Smooth muscle cell of the brain vasculature (primary cell): ENCODE measurements at places on chromosomes 3 and 15.
A peak's percentile ranks its signal among the peaks of the same experiment; 100 is the strongest.

DNA sequence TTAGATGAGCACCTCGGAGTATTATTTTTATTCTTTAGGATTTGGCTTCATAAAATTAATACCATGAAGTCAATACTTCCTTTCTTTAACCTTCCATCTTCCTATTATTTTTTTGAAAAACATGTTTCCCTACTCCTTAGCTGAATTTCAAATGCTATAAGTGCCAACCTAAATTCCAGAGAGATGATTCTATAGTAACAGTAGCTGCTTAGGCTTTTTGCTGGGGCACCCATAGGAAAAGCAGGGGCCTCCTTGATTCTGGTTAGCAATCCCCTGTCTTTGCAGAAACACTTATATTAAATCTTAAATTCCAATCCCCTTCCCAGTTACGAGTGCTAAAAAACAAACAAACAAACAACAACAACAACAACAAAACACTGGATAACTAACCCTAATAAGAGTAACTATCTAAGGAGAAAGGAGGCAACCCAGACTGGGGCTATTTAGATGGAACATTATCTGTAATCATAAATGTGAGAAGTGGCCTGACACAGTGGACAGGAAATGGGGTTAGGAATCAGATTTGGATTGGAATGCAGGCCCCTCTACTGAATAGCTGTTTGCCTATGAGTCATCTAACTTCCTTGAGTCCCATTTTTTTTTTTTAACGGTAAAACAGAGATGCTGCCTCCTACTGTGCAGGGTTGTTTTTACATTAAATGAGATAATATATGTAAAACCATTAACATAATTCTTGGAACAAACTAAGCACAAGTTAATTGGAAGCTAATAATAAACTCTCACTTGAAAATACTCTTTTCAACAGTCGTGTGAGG lies 148.1 kb downstream of the WDR72 start:
- no peak for DNase-seq

GRCh38 chr15:65863106-65863505 lies 6.2 kb upstream of the RAB11A start:
- no peak for DNase-seq

DNA sequence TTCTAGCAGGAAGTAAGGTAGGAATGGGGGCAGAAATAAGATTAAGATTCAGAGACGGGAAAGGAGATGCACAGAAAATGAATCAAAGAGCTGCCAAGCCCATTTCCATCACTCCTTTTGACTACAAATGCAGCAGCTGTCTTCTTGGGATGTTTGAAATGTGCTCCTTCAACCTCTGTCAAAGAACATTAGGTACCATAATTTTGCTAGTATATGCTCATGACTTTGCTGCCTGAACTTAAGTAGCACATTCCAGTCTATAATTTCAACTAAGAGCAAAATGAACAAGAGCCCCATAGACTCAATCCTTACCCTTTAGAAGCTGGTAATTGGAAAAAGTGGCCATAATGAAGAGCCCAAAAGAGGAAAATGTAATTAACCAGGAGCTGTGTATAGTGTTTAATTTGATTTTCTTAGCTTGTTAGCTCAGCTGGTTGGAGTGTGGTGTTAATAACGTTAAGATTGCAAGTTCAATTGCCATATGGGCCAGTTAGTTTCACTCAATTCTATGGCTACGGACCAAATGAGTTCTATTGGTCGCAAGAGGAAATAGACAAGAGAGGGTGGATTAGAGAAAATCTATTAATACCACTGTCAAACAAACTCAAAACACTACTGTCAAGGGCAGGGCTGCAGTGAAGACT lies 349.9 kb downstream of the ZBBX start:
- no peak for DNase-seq

- DNase-seq, result no peak
These were observed at the start of gene CHST2 for GRCh38 chr3:143119009-143119914. TSS of gene CHST2 (plus strand) at chr3:143119771. CDS start at chr3:143120817, 1,046 bp downstream.

- no peak for DNase-seq
These were observed 179.7 kb upstream of the ROBO1 start for GRCh38 chr3:79947469-79947868.

DNA sequence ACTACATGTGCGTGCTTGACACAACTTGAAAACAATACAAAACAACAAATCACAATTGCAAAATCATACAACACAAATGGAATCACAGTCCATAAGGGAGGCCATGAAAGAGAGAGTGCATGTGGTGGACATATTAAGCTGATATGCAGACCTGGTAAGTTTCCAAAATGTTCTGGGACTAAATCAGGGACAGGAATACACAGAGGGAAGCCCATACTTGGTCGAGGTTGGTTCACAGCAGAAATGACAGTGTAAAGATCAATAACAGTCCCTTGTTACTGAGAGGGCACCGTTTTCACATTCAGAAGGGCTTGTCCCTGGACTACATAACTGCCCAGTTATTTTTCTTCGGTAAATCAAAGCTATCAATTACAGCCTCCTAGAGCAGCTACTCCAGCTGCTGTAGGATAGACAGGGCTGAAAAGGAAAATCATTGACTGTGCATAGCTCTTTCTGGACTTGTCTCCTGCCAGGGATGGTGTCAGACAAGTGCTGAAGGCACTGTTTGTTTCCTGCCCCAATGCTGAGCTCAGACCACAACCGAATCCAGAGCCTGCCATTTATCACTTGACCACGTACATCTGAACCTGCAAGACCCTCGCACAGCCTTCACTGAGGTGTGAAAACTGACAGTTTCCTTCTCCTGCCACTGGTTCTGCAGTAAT lies 79.5 kb upstream of the KCNMB2 start:
- DNase-seq, result no peak

GRCh38 chr3:53154881-53155285 lies 6.1 kb upstream of the PRKCD start:
- no peak for DNase-seq

DNA sequence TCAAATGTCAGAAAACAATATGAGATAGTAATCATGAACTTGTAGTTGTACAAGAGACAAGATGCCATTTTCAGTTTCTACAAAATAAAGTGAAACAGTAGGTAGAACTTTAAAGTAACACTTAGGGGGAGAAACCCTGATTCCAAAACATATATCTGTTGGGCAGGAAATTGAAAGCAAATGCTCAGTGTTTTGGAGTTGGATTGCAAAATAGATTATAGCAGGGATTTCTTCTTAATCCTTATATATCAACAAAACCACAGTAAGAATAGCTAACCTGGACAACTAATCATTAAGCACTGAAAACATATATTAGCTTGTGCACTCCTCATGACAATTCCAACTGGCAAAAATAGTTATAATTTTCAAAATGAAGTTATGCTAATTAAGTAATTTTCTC lies 46.9 kb downstream of the COMMD2 start:
- no peak for DNase-seq

GRCh38 chr3:16266714-16267113 lies 1.7 kb downstream of the OXNAD1 start:
- no peak for DNase-seq

DNA sequence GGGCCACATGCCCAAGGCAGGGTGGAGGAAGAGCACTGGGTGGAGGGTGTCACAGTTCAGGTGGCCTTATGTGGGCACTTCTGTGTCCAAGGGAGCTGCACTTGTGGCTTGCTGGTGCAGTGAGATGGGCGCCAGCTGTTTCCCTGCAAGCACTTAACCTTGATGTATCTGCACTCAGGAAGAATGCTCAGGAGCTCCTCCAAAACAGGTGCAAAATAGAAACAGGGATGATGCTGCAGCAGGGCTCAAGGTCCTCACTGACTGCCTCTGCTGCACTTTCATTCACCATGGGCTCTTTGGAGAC lies 151.3 kb downstream of the CADPS start:
- no peak for DNase-seq

GRCh38 chr3:195877767-195878423 lies 30.5 kb downstream of the TNK2 start:
- DNase-seq, result no peak

- no peak for DNase-seq
These were observed 19.9 kb downstream of the COL8A1 start for GRCh38 chr3:99658274-99658673.

DNA sequence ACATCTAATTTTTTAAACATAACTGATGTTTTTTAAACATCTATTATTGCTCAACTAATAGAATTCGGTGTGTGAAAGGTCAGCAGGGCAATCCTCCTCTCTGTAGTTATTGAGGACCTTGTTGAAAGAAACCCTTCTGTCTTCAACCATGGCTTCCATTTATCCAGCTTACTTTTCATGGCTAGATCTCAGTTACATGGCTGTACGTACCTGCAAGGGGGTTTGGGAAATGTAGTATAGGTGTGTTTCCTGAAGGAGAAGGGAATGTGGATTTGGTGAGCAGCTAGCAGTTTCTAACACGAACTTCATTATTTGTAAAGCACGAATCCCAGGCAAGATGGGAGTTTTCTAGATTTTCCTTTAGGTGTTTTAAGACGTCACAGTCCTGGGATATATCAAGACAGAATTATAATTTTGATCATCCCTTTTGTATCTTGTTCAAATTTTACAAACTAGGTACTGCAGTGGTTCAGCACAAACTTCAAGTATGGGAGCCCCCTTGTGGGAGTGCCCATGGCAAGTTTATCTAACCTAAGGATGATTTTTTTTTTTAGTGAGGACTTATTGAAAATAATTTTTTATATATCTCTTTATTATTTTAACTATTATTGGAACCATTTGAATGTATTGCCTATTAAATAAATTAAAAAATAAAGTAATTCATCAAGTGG lies 41.6 kb downstream of the FBXL2 start:
- no peak for DNase-seq

DNA sequence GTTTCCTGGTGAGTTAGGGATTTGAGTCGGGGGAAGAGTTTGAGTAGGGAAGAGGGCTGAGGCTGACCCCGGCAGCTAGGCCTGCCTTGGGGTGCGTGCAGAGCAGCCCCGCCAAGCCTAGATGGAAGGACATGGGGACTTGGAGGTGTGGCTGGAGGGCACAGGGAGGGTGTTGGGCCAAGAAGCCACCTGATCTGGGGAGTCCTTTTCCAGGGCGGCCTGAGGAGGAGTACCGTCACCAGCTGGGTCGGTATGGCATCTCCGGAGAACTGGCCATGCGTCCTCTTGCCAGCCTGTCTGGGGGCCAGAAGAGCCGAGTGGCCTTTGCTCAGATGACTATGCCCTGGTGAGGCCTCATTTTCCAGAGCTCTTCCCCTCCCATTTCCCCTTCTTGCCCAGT lies 6.9 kb downstream of the ABCF3 start:
- DNase-seq, result no peak

- DNase-seq, result no peak
These were observed 8.6 kb downstream of the GABRR3 start for GRCh38 chr3:98026425-98027084.

DNA sequence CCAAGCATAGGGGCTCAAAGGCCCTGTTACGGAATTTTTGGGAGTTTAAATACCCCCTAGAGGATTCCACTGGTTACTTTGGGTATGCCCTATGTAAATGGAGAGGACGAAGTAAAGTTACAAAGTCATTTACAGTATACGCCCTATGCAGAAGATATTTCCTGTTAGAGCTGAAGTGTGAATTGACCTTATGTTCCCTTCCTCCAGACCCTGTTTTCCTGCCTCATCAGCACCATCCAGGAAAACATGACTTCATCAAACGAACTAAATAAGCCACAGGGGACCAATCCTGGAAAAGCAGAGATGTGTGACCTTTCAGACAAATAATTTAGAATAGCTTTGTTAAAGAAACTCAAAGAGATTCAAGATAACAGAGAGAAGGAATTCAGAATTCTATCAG lies 177.4 kb downstream of the SQOR start:
- DNase-seq, result no peak

- no peak for DNase-seq
These were observed 192.7 kb downstream of the ITPR1 start for GRCh38 chr3:4685673-4686345.

GRCh38 chr3:56787258-56787775 lies 14.4 kb downstream of the ARHGEF3 start:
- DNase-seq, result no peak

GRCh38 chr15:82020625-82021394 lies 25.0 kb downstream of the MEX3B start:
- no peak for DNase-seq

- no peak for DNase-seq
These were observed 7.2 kb downstream of the DNASE1L3 start for GRCh38 chr3:58203541-58203940.

DNA sequence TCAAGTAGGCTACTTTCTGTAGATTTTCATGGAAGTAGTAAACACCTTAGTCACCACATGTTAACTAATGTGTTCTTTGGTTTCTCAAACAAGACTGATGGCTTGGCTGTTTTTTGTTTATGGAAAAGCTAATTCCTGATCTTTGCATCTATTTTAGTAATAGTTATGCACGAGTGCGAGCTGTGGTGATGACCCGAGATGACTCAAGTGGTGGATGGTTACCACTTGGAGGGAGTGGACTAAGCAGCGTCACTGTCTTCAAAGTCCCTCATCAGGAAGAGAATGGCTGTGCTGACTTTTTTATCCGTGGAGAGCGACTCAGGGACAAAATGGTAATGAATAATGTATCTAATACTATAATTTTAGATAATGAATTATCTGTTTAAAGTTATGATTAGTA lies 46.6 kb downstream of the SPRED1 start:
- DNase-seq, result no peak

DNA sequence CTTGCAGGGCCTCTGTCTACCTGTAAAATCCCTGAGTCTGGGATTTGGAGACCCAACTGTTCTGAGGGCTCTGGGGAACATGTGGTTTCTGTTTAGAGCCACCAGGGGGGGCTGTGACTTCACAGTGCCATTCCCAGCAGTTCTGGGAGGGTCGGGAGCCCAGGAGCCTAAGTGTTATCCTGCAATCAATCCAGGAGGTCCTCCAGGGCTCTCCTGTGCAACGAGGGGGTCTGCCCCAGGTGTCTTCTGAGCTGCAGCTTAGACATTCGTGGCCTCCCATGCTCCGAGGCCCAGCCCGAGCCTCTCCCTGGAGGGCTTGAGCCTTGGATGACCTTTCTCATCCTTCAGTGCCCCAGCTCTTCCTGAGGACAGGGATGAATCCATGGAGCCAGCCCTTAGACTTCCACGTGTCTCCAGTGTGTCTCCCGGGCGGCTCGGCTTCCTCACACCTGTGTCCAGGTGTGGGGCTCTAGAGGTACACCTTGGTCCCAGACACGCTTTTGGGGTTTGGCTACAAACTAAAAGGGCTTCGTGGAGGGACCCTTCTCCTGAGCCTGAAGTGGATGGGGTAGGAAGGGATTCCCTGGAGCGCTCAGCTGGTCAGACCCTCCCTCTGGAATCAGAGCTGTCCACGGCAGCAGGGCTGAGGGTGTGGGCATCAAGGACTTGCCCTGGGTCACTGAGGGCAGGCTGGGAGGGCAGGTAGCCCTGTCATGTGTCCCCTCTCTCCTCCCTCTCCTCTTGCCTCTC lies 20.3 kb upstream of the ABTB1 start:
- peak; percentile 33 for DNase-seq

- no peak for DNase-seq
These were observed 12.4 kb upstream of the SEC13 start for GRCh38 chr3:10333349-10333650.

- peak; percentile 61 for DNase-seq
These were observed 15.6 kb downstream of the TMEM158 start for GRCh38 chr3:45210308-45211041.

- no peak for DNase-seq
These were observed 64.2 kb upstream of the MME start for GRCh38 chr3:155015776-155016436.
